ENCODE measurements at places on chromosomes 11 and 22.

DNA sequence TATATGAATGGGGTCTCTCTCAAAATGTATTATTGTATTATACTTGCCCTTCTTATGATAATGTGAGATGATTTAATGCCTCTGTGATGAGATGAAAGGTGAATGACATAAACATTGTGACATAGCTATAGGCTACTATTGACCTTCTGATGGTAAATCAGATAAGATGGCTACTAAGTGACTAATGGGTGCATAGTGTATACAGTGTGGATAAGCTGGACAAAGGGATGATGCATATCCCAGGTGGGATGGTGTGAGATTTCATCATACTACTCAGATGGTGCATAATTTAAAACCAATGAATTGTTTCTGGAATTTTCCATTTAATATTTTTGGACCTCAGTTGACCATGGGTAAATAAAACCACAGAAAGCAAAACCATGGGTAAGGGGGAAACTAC is 243.5 kb downstream of the SBF2 start:
- DNase-seq: no peak

GRCh38 chr11:69791276-69792180 is 16.4 kb upstream of the FGF4 start:
- DNase-seq: no peak

DNA sequence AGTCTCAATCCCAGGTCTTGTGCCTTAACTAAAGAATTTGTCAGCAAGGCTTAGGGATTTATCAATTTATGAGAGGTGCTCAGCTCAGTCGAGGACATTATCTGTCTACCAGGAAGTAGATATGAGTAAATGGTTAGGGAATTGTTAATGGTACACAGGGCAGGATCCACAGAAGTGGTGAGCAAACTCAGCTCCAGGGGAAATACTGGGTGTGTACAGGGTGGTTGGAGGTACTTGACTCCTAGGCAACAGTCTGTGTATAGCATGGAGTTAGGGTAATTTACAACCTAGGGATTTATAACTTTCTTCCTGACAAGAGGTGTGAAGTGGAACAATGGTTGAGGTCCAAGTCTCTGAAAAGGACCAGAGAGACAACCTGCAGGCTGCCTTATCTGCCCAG is 123.4 kb upstream of the OR9Q1 start:
- DNase-seq: no peak

DNA sequence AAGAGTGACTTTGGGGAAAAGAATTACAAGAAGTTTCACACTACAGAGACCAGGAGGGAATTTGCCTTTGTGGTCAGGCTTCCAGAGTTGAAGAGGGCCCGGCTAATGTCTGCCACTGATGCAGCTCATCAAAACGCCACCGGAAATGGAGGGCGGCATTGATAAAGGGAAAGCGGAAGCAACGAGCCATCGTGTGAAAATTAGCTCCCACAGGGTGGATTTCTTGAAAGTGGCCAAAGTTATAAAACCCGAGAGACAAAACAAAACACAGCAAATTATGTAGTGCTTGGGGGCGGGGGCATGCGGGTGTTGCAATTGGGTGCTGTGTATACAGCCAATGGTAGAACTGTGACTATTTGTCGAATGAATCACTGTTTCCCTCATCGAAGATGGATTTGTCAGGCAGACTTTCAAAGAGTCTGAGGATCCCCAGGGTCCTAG is 113.0 kb downstream of the ADAMTS15 start:
- DNase-seq: no peak

DNA sequence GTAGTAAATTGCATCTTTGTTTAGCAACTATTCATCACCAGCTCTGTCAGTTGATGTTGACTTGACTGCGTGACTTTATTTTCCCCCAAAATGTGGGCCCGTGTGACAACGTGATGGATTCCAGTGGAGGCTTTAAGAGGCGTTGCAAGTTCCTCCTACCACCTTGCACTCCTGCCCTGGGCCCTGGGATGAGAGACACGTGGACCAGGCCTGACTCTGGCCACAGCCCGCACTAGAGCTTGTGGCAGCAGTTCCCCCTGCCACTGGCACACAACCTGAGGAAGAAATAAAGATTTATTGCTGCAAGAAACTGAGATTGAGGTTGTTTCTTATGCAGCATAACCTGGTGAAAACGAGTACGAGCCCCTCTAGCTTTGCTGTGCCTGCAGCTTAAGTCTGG is 31.9 kb downstream of the RASD2 start:
- no peak for DNase-seq

DNA sequence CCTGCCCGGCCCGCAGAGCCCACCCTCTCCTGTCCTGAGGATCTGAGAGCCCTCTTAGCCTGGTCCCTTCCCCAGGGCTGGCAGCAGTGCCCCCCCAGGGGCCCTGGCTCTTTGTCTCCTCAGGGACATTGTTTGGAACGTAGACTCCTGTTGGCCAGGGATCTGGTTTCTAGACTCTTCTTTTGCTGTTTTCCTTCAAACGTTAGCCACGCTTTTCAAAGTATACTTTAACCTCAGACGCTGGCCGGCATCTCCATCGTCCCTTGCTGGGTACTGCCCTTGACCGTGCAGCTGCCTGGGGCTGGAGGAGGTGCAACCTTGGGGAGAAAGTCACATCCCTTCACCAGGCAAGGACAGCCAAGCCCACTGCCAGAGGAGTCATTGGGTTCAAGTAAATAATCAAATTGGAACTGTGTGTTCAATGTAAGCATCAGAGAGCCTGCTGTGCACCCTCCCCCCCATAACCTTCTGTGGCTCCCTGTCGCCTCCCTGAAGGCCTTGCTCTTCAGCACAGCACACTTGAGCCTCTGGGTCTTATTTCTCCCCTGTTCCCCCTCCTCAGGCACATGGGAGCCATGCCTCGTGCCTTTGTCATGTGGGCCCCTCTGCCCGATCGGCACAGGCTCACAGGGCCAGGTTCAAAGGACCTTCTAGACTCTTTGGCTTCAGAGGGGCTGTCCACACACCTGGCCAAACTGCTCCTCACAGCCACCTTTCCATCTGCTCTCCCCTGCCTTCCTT is 21.8 kb upstream of the WNT7B start:
- DNase-seq: no peak

DNA sequence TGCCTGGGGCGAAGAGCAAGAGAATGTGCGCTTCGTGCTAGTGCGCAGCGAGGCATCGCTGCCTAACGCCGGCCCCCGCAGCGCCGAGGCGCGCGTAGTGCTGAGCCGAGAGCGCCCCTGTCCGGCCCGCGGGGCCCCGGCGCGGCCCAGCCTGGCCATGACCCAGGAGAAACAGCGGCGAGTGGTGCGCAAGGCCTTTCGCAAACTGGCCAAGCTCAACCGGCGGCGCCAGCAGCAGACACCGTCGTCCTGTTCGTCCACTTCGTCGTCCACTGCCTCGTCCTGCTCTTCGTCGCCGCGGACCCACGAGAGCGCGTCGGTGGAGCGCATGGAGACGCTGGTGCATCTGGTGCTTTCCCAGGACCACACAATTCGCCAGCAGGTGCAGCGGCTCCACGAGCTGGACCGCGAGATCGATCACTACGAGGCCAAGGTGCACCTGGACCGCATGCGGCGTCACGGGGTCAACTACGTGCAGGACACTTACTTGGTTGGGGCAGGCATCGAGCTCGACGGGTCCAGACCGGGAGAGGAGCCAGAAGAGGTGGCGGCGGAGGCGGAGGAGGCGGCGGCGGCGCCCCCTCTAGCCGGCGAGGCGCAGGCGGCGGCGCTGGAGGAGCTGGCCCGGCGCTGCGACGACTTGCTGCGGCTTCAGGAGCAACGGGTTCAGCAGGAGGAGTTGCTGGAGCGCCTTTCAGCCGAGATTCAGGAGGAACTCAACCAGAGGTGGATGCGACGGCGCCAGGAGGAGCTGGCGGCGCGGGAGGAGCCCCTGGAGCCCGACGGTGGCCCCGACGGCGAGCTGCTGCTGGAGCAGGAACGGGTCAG is 1.0 kb downstream of the RASSF10 start:
- DNase-seq: no peak

DNA sequence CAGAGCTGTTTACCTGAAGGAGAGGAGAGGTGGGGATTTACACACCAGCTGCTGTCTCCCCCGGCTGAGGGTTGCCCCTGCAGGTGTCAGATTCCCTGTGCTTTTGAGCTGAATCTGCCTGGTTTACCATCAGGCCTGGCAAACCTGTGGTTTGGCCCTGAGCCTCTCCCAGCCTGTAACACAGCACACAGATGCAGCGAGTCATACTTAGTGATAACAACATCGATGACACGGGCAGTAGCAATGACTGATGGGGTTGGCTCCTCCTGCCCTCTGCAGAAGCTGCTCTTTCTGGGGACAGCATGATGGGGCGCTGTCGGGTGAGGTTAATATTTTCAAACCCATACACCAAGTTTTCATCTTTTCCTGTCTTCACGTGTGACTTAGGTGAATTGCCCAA is 380.0 kb upstream of the B3GAT1 start:
- DNase-seq: no peak

DNA sequence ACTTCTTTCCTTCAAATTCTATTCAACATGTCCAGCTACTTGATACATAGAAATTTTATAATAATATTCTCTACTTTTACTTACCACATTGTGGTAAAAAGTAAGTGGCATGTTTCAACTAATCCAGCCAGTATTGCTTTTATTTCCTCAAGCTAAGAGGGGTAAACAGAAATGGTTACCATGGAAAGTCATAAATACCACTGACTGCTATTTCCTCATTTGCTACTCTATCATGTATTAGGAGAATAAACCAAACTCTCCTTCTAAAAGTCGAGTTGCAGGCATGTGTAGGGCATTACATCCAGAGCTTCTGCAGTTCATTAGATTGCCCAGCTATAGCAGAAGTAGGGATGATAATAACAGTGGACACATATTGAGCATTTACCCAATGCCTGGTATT is 208.4 kb downstream of the MAML2 start:
- DNase-seq: no peak

DNA sequence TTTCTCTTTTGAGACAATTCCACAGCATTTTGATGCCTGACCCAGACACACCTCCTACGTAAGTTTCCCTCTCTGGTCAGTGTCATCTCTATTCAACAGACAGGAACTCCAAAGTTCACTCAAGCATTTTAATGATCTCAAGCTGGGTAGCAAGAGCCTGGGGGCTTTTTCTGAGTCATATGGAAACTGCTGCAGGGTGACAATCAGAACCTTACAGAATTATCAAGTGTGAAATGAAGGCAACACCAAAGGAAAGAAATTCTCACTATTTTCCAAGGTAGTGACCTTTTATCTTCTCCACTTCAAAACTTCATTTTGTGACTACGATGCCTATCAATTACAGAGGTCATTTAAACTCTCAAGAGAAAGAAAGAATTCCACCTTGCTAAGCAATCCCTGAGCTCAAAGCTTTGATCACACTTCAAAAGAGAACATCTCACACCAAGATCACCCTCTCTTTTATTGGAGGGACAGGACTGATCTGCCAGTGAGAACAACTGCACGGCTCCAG is 229.0 kb upstream of the ZC3H12C start:
- no peak for DNase-seq

GRCh38 chr22:29994027-29994715 is 86.1 kb upstream of the HORMAD2 start:
- no peak for DNase-seq

- DNase-seq: no peak
Measured at GRCh38 chr11:81022057-81022456, 1581.2 kb upstream of the TENM4 start.

Measured in activated CD8-positive, alpha-beta memory T cell treated with anti-CD3 and anti-CD28 coated beads for 1 hour (primary cell).